Activated CD8-positive, alpha-beta memory T cell treated with anti-CD3 and anti-CD28 coated beads for 4 hours (primary cell): ENCODE measurements at places on chromosomes 3 and 15.

DNA sequence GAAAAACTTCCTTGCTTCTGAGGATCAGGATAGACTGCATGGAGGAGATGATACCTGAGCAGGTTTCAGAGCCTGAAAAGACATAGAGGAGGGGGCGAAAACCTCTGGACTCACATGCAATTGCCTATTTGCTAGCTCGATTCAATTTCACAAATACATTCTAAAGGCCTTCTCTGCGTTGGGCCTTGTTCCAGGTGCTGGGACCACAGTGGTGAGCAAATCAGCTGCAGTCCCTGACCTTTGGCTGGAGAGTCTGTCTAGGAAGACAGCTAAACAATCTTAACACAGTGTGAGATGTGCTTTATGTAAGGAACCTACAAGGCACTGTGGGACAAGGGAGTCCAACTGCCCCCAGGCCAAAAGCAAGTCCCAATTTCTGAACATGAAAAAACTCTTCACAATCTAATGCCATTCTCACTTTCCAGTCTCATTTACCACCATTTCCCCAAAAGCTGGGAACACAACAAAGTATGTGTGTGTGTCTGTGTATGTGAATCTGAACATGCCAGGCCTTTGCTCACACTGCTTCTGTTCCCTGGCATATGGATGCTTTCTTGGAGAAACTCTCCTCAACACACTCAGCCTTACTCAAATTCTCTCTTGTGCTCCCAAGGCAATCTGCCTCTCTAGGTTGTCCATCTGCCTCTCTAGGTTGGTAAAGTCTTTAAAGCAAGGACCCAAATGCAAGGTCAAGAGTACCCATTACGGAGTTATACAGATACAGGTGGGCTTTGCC lies 2.1 kb upstream of the PCCB start:
- DNase-seq = no peak

- no peak for DNase-seq
Measured at GRCh38 chr3:43895573-43895972, 204.8 kb downstream of the ABHD5 start.

GRCh38 chr3:107791027-107791426 lies 268.3 kb downstream of the BBX start:
- no peak for DNase-seq

GRCh38 chr15:101143321-101143720 lies 108.5 kb downstream of the CHSY1 start:
- DNase-seq = no peak

GRCh38 chr15:73700041-73700842 lies 16.1 kb downstream of the CD276 start:
- peak; percentile 54 for DNase-seq

DNA sequence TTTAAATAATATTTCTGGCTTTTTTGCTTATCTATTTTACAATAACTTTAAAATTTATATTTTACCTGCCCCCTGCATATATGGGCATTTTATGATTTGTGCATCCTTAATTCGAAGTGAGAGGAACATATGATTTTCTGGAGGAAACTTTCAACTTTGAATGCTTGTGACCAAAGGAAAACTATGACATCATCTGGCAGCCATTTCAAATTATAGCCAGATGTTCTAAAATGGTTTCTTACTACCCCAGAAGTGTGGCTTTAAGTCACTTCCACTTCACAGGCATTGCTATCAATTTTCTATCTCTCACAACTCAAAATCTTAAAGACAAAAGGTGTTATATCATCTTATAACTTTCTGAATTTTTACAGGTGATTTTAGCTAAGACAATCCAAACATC lies 508.8 kb downstream of the RBMS3 start:
- no peak for DNase-seq

DNA sequence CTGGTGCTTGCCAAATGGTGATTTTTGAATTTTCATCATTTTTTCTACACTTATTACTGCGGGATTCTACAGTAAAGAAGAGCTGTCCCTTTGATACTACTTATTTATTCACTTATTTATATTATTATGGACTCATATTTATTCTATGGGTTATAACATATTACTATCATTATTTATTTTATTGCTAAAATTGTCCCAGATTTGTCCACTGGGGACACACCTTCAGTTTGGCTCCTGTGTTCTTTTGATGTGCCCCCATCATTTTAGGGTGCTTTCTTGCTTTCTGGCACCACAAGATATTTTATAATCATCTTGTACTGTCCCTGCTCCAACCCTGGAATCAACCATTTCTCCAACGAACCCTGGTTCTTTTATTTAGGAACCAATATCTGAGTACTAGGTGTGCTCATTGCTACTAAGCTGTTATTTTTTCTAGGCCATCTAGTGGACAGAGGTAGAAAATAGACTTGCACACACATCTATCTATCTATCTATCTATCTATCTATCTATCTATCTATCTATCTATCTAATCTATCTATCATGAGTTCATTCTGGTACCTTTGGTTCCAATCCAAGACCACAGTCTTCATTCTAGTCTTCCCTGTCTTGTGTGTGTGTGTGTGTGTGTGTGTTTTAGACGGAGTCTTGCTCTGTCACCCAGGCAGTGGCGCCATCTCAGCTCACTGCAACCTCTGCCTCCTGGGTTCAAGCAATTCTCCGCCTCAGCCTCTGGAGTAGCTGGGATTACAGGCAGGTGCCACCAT lies 16.0 kb downstream of the SLC22A14 start:
- no peak for DNase-seq

DNA sequence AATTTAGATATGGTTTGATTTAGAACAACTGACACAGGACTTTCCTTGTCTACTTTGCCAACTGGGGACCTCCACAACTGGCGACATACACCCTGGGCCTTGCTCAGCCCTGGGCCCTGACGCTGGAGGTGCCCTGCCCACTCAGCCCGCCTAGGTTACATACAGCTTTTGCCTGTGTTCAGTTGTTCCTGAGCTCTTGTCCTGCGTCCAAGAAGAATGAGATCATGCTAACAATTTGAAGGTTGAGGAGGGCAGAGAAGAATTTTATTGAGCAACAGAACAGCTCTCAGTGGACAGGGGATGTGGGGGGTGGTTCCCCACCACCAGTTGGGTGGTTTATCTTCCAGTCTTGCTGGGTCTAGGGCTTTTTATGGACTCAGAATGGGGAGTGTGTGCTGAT lies 67.9 kb downstream of the IQCH start:
- no peak for DNase-seq

DNA sequence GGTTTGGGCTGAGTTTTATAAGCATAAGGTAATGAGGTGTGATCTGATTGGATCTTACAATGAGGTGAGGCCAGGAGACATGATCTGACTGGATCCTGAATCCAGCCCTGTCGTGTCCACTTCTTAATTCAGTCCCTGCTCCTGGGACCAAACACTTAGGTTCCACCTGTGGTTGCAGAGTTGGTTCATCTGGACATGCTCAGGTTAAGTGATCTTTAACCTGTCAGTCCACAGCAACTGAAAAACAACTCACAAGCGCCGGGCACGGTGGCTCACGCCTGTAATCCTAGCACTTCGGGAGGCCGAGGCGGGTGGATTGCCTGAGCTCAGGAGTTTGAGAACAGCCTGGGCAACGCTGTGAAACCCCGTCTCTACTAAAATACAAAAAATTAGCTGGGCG lies 679.3 kb upstream of the ALCAM start:
- DNase-seq = no peak

GRCh38 chr3:72766866-72767265 lies 81.4 kb downstream of the SHQ1 start:
- no peak for DNase-seq

GRCh38 chr15:60790641-60791040 lies 311.7 kb upstream of the ICE2 start:
- DNase-seq = no peak

- no peak for DNase-seq
Measured at GRCh38 chr15:32669896-32670611, 28.5 kb downstream of the SCG5 start.

GRCh38 chr3:118544458-118544857 lies 490.2 kb downstream of the IGSF11 start:
- no peak for DNase-seq

DNA sequence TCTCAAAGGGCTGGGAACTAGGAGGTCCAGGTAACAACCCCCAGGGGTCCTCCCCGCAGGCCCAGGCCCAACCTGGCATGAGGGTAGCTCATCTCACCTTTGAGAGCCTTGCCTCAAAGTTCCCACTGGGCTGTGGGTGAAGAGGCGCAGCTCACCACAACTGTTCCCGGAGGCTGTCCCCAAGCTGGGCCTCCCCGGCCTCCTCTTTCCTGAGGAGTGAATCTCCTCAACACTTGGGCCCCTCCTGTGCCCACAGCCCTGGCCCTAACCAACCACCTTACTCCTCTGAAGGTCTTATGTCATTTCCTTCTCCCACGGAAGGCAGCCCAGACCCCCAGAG lies 27.5 kb upstream of the CORO2B start:
- DNase-seq = no peak

GRCh38 chr3:171556574-171557145 lies 96.5 kb upstream of the TNIK start:
- DNase-seq = no peak

- DNase-seq = no peak
Measured at GRCh38 chr3:140753865-140754754, 76.2 kb downstream of the TRIM42 start.

DNA sequence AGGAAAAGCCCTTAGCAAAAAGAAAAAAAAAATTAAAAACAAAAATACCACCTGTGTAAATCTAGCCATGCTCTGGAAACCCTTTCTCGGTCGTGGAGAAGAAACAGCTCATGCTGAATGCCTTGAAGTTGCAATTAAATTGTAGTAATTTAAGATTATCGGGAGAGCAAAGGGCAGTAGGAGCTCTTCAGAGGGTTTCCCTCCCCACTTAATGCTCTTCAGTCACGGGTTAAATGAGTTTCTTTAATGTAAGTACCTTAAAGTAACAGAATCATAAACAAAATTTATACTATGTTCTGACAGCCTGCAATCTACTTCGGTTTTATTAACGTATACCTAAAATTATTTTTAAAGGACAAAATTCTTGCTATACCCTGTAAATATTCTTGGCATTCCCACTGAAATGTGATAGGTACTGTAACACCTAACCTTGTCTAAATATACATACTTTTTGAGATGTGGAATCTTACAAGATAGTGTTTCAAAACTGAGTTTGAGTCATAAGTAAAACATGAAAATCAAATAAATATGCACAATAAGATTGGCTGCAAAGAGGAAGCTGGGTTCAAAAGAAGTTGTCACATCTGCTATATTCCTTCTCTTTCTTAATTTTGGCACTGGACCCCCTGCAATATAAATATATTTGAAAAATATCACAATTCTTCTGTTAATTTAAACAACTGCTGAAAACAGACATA lies 5.3 kb downstream of the FOXP1 start:
- no peak for DNase-seq
